ENCODE measurements at places on chromosomes 6 and 20.

GRCh38 chr6:148720406-148720805, 26.4 kb upstream of the UST start:
- no peak overlapping the region for H3K4me3 ChIP-seq
- H3K27ac ChIP-seq, result no peak overlapping the region
- no peak for DNase-seq

DNA sequence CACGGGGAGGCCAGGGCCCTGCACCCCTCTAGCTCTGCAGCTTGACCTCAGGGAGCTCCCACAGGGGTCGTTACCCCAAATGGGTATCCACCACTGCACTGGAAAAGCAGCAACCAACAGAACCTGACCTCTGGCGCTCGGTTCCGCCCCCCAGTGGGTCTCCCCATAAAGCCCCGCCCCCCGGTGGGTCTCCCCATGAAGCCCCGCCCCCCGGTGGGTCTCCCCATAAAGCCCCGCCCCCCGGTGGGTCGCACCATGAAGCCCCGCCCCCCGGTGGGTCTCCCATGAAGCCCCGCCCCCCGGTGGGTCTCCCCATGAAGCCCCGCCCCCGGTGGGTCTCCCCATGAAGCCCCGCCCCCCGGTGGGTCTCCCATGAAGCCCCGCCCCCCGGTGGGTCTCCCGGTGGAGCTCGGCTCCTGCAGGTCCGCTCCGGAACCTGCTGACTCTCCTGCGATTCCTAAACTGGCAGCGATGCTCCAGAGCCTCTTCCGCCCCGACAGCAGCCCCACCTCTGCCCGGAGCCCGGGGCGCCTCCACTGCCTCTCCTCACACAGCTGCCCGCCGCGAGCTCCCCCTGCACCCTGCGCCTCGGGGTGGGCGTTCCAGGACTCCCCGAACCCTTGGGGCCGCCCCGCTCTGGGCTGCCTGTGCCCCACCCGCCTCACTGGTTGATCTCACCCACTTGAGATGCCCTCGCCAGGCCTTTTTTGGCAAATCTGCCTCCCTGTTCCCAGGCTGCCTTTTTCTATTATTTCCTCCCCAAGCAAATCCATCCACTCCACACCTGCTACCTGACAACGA, 12.1 kb downstream of the SLC2A4RG start:
- peaks cover 3% of the 10 kb centered on the region for H3K36me3 ChIP-seq
- H3K4me3 ChIP-seq, result no peak overlapping the region
- no peak for DNase-seq
- no peaks in the 10 kb centered on the region for H3K27me3 ChIP-seq
- no peaks in the 10 kb centered on the region for H3K4me1 ChIP-seq

GRCh38 chr6:139686308-139686707, 311.9 kb upstream of the CITED2 start:
- H3K4me1 ChIP-seq, result no peaks in the 10 kb centered on the region
- H3K36me3 ChIP-seq, result no peaks in the 10 kb centered on the region
- no peak overlapping the region for H3K4me3 ChIP-seq

GRCh38 chr6:96675597-96675996, 112.7 kb downstream of the FHL5 start:
- H3K27me3 ChIP-seq, result no peaks in the 10 kb centered on the region
- no peaks in the 10 kb centered on the region for H3K36me3 ChIP-seq
- no peaks in the 10 kb centered on the region for H3K4me1 ChIP-seq
- no peak for DNase-seq
- no peak overlapping the region for H3K4me3 ChIP-seq
- H3K27ac ChIP-seq, result no peak overlapping the region

DNA sequence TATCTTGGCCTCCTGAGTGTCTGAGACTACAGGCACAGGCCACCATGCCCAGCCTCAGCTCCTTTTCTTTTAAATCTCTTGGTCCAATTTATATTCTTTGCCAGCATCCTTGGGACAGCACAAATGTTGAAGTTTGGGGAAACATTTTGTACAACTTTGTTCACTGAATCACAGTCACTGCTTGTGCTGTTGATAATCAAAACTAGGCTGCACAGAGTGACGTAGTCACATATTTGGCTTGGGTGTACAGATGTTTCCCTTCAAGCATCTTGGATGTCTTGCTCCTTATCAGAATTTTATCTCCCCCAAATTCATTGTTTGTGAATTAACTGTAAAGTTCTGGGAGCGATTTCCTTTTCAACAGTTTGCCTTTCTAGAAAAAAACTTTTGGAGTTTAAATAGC, 17.9 kb downstream of the CARMIL1 start:
- H3K36me3 ChIP-seq, result no peaks in the 10 kb centered on the region
- H3K27me3 ChIP-seq, result no peaks in the 10 kb centered on the region
- peaks cover 44% of the 10 kb centered on the region for H3K4me1 ChIP-seq
- no peak overlapping the region for H3K27ac ChIP-seq

DNA sequence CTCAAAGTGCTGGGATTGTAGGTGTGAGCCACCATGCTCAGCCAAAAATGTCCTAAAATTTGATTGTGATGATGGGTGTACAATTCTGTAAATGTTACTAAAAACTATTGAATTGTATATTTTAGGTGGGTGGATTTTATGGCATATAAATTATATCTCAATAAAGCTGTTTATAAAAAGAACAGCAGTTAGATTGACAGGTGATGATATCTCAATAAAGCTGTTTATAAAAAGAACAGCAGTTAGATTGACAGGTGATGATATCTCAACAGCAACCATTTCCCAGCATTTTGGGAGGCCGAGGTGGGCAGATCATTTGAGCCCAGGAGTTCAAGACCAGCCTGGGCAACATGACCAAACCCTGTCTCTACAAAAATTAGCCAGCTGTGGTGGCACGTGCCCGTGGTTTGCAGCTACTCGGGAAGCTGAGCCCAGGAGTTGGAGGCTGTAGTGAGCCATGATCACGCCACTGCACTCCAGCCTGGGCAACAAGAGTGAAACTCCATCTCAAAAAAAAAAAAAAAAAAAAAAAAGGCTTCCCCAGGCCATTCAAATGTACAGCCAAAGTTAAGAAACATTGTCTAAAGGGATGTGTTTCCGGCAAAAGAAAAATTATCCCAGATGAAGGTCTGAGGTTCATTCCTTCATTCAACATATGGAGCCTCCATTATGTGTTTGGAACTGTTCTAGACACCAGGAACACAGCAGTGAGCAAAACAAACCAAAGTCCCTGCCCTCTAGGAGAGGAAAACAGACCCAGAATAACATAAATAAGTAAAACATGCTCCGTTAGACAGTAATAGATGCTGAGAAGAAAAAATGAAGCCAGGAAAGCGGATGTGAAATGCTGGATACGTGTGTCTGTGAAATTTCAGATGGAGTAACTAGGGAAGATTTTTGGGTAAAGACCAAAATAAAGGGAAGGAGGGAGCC, 1.6 kb upstream of the RBCK1 start:
- H3K4me3 ChIP-seq, result peak overlapping the region; percentile 73
- peak overlapping the region; percentile 80 for H3K27ac ChIP-seq
- peaks cover 15% of the 10 kb centered on the region for H3K4me1 ChIP-seq
- no peak for DNase-seq
- H3K36me3 ChIP-seq, result peaks cover 10% of the 10 kb centered on the region

DNA sequence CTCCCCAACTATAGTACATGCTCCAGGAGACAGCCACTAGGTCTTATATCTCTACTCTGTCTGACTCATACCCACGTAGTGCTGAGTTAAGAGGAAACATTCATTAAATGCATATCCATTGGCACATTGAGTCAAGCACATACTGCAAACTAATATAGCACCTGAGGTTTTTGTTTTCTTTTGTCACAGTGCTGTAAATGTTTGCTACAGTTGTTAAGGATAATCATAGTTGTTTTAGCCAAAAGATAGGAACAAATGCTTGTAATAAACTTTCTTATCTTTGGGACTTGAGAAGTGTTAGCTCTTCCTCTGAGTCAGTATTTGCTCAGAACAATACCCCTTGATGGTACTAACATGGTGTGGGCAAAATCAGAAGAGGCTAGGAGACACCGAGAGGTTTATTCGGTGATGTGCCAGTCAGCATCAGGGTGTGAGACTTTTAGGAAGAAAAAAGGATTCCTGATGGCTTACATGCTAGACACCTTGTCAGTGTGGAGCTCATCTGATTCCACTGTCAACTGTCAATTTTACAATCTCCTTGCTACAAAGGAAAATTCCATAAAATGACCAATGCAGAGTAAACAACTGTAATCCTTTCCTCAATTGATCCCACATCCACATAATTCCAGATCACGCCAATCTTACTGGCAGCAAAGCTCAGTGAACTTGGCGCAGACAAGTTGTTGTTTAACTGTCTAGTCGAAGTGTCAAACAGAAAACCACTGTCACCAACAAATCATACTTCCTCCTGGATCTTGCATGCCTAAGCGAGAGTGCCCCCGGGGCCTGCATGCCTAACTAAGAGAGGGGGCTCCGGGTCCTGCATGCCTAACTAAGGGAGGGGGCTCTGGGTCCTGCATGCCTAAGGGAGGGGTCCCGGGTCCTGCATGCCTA, 36.1 kb downstream of the ELOVL2 start:
- H3K27me3 ChIP-seq, result peaks cover 5% of the 10 kb centered on the region
- no peak overlapping the region for H3K4me3 ChIP-seq
- H3K4me1 ChIP-seq, result peaks cover 16% of the 10 kb centered on the region
- no peak for DNase-seq
- H3K27ac ChIP-seq, result no peak overlapping the region

DNA sequence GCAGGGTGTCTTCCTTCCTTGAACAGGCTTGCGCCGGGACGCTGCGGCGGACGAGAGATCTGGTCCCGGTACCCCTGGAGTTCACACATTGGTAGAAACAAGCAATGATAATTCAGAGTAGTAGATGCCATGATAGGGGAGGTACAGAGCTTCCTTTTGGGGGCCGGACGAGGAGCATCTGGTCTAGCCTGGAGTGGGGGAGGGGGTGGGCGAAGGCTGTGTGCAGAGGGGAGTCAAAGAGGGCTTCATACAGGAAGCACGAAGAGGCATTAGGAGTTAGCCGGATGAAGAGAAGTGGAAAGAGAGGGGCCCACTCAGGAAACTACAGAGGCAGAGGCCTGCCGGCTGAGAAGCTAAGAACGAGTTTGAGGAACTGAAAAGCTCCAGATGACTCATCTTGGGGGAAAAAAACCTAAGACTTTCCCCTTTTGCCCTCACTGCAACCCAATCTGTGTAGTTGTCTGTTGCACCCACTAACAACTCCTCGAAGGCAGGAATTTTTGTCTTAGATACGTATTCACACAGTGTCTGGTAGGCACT, 611 bp downstream of the CNPY3 start:
- DNase-seq, result no peak
- peaks cover 23% of the 10 kb centered on the region for H3K4me1 ChIP-seq
- peak overlapping the region; percentile 99 for H3K4me3 ChIP-seq
- H3K36me3 ChIP-seq, result peaks cover 4% of the 10 kb centered on the region

DNA sequence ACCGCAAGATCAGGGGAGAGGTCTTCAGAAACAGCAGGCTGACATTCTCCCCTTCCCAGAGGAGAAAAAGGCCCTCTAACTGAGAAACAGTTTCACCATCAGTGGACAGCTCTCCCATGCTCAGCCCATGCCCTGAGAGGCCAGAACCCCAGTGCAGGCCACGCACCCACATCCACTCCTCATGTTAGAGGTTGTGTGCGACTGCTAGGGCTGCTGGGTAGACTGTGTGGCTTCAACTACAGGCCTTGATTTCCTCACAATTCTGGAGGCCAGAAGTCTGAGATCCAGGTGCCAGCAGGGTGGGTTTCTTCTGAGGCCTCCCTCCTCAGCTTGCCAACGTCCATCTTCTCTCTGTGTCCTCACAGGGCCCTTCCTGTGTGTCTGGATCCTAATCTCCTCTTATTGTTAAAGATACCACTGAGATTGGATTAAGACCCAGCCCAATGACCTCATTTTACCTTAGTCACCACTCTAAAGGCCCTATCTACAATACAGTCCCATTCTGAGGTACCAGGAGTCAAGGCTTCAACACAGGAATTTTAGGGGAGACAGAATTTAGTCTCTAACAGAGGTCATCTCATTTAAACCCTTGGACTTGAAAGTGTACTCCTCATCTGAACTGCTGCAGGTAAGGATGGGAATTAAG, 67.7 kb upstream of the CD93 start:
- H3K27ac ChIP-seq, result no peak overlapping the region
- no peak for DNase-seq
- H3K27me3 ChIP-seq, result peaks cover 19% of the 10 kb centered on the region
- H3K36me3 ChIP-seq, result no peaks in the 10 kb centered on the region
- H3K4me3 ChIP-seq, result no peak overlapping the region

GRCh38 chr6:149754548-149754947, 5.0 kb downstream of the PCMT1 start:
- H3K4me3 ChIP-seq, result no peak overlapping the region
- no peaks in the 10 kb centered on the region for H3K27me3 ChIP-seq
- H3K4me1 ChIP-seq, result peaks cover 6% of the 10 kb centered on the region

- H3K27me3 ChIP-seq, result no peaks in the 10 kb centered on the region
- no peaks in the 10 kb centered on the region for H3K36me3 ChIP-seq
- no peaks in the 10 kb centered on the region for H3K4me1 ChIP-seq
- no peak overlapping the region for H3K27ac ChIP-seq
- H3K4me3 ChIP-seq, result no peak overlapping the region
- DNase-seq, result no peak
Observed at GRCh38 chr6:55794136-55794812, 81.1 kb downstream of the BMP5 start.

- peaks cover 4% of the 10 kb centered on the region for H3K4me1 ChIP-seq
- no peak overlapping the region for H3K27ac ChIP-seq
- no peaks in the 10 kb centered on the region for H3K27me3 ChIP-seq
- H3K36me3 ChIP-seq, result peaks cover 3% of the 10 kb centered on the region
- no peak for DNase-seq
Observed at GRCh38 chr20:400128-400453, 8.0 kb upstream of the RBCK1 start.

GRCh38 chr20:51536116-51537069, 6.1 kb downstream of the NFATC2 start:
- DNase-seq, result no peak
- H3K36me3 ChIP-seq, result peaks cover 10% of the 10 kb centered on the region
- peaks cover 45% of the 10 kb centered on the region for H3K4me1 ChIP-seq
- H3K4me3 ChIP-seq, result peak overlapping the region; percentile 24
- no peaks in the 10 kb centered on the region for H3K27me3 ChIP-seq

DNA sequence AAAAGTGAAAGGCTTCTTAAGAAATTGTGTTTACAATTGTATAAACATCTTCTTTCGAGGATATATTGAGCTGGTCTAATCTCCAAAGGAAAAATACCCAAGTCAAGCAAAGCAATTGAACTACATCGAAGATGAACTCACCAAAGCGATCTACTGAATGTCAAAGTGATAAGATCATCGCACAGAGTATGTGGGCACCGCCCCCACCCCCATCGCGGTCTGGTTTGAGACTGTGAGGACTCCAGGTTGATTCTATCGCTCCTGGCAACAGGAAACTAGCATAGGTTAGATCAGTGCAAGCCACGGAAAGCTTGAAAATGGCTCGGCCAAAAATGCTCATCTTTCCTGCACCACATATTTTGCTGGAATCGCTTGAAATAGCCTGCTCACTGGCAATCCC, 133.2 kb upstream of the RPS6KA2 start:
- no peak overlapping the region for H3K4me3 ChIP-seq
- no peaks in the 10 kb centered on the region for H3K36me3 ChIP-seq
- no peak overlapping the region for H3K27ac ChIP-seq
- DNase-seq, result no peak
- H3K27me3 ChIP-seq, result peaks cover 45% of the 10 kb centered on the region

- no peaks in the 10 kb centered on the region for H3K27me3 ChIP-seq
- H3K4me3 ChIP-seq, result no peak overlapping the region
- peaks cover 5% of the 10 kb centered on the region for H3K4me1 ChIP-seq
- DNase-seq, result no peak
- no peak overlapping the region for H3K27ac ChIP-seq
Observed at GRCh38 chr6:89583559-89583958, 55.0 kb downstream of the LYRM2 start.

GRCh38 chr6:116029535-116029934, 31.2 kb downstream of the FRK start:
- no peaks in the 10 kb centered on the region for H3K36me3 ChIP-seq
- H3K4me3 ChIP-seq, result no peak overlapping the region
- no peak overlapping the region for H3K27ac ChIP-seq
- no peak for DNase-seq
